T-helper 1 cell (primary cell): ENCODE measurements at places on chromosomes 13 and 19.

DNA sequence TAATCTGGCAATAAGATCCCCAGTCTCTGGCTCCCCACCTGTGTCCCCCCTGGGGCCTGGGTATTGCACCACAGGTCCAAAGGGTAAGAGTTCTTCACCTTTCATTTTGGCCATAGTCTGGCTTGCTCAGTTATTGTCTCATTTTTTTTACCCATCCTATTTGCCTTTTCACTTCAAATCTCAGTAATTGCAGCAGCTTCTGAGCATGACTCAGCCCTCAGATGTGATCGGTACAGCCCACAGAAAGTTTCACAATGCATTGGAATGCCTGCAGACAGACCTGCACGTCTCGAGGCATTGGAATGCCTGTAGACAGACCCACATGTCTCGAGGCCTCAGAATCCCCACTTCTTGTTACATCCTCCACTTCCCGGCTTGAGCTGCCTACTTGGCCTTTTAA is 173.6 kb downstream of the NUFIP1 start:
- DNase-seq, result no peak

- DNase-seq, result peak; percentile 13
Measured at GRCh38 chr19:55212447-55212846, 3.1 kb upstream of the PTPRH start.

- DNase-seq, result no peak
Measured at GRCh38 chr19:3370214-3370720, 3.9 kb downstream of the NFIC start.

GRCh38 chr13:37505531-37505930 is 93.0 kb downstream of the POSTN start:
- no peak for DNase-seq

GRCh38 chr13:76715075-76715474 is 171.1 kb downstream of the KCTD12 start:
- DNase-seq, result no peak

- DNase-seq, result peak; percentile 21
Measured at GRCh38 chr13:79481685-79482052, 714 bp downstream of the NDFIP2 start.

- DNase-seq, result peak; percentile 31
Measured at GRCh38 chr13:29849071-29849631, 1.3 kb downstream of the UBL3 start.

DNA sequence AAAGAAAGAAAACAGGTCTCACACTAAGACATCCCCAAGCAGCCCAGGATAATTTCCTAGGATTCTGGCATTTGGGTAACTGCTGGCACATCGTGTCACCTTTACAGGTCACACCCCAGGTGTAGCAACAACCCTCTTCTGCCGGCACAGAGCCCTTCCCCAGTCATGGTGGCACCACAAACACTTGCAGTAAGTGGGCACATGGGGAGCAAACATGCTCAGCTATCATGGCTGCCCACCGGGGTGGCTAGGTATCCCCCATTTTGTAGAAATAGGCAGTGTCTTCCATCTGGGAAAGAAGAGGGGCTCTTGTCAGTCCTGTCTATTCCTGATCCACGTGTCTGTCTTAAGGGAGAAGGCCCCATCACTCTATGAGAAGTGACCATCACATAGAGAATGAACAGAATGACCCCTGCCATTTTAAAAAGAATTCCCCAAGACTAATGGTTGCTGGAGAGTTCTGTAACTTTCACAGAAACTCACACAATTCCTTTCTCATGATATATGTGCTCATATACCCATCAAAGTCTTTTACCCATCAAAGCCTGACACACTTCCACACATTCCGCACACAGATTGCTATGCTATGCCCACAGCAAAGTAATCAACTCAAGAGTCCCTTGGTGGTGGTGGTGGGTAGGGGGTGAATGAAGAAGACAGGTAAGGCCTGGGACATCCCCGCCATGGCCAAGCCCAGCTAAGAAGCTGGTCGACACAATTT is 33.3 kb downstream of the BRD4 start:
- no peak for DNase-seq

DNA sequence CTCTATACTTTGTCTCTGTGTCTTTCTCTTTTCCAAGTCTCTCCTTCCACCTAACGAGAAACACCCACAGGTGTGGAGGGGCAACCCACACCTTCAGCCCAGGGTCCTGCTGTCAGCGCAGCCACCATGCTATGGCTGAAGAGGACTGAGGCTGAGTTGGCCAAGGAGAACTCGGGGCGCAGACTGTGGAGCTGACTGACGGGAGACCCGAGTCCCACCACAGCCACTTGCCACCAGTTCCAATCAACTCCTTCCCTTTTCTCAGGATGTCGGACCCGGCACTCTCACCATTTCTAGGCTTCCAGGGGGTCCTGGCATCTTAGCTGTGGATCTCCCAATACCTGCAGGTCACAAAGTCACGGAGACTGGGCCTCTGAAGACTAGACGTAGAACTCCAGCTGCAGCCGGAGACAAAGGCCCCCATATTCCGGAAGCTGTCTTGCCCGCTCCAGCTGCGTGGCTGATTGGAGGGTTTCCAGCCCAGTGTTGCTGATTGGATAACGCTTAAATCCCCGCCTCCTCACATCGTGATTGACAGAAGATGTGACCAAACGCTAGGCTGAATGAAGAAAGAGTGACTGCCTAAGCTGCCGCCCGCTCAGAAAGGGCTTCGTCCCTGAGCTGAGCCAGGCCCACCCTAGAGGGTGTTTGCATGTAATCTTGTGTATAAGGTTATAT is 63.6 kb downstream of the ZNF429 start:
- peak; percentile 64 for DNase-seq

DNA sequence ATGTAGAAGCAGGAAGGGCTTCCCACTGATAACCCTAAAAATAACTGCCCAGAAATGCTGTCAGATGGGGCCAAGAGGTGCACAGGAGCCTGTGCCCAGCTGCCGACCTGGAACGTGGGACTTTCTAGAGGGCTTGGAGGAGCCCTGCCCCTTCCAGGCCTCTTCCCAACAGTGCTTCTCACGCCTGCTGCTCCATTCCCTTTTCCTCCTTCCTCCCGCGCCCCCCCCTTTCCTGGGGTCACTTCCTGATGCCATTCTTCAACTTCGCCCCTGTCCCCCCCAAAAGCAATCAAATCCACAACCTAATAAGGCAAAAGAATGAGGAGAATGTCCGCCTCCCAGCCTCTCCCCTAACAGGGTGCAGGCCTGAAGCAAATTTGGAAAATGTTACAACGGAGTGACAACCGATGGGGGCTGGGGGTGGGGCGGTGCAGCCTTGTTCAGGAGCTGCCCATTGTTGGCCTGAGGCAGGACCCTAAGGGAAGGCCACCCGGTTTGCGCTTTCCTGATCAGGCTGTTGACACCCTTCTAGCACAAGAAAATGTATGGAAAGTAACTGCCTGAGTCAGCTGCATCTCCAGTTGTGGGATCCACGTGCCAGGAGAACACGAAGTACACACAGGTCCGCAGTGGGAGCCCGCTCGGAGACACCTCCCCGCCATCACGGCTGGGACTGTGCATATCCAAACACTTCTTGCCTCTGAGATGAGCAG is 18.7 kb downstream of the ACTN4 start:
- no peak for DNase-seq

- DNase-seq, result no peak
Measured at GRCh38 chr13:29513002-29513980, 82.2 kb downstream of the SLC7A1 start.

DNA sequence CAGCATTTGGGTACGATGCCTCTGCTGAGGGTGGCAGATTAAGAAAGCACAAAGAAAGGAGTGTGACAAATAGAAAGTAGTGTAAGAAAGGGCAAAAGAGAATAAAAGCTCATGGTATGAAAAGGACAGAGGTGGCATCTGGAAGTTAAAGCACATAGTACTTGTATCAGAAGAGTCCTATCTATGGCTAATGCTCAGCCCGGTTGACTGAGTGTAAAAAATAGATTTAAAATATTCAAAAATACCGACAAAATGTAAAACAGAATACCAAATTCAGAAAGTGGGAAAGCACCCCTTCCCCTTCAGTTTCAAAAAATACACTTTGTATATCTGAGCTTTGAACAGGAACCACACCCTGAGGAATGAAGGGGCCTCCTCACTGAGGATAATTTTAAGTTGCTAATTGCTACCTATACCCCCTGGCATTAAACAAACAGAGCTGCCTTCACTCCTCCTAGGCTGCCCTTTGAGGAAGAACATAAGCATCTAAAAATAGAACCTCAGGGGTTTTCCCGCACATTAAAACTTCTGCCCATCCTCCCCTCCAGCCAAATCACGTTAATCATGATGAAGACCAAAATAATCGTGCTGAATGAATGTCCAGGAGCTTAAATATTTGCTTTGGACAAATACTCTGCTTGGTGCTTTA is 43.3 kb downstream of the DLEU7 start:
- DNase-seq, result no peak

DNA sequence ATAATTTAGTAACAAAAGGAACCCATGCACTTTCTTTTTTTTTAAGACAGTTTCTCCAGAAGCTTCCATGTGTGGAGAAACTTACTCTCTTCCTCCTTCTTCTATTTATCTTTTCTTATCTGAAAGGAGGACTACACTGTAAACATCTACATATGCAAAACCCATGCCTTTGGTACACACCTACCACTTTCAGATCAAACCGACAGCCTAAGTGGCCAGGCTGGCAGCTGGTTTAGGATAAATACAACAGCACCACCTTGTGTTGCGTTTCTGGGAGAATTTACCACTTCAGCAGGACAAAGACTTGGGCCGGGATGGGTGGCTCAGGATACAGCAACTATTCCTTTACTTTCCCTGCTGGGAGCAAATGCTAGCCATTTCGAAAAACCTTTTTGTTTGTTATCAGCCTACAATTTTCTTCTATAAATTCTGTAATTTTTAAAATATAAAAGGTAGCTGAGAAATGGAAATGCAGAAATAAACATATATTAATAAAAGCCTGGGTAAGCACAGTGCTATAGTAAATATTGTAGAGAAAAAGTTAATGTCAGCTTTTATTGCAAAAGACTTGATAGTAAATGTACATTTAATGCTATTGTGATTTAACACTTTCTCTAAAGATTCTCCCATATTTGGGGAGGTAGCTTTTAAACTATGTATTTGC is 94.0 kb upstream of the RFC3 start:
- peak; percentile 82 for DNase-seq

- no peak for DNase-seq
Measured at GRCh38 chr19:41278478-41278877, 14.3 kb downstream of the HNRNPUL1 start.

- DNase-seq, result no peak
Measured at GRCh38 chr13:53254500-53254899, 225.9 kb downstream of the OLFM4 start.

DNA sequence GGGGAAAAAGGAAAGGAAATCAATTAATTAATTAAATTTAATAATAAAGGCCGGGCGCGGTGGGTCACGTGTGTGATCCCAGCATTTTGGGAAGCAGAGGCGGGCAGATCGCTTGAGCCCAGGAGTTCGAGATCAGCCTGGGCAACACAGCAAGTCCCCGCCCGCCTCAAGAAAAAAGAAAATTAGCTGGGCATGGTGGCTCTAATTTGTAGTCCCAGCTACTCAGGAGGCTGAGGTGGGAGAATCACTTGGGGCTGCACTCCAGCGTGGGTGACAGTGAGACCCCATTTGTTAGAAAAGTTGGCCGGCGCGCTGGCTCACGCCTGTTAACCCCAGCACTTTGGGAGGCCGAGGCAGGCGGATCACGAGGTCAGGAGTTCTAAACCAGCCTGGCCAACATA is 733 bp upstream of the CD320 start:
- DNase-seq, result no peak

- no peak for DNase-seq
Measured at GRCh38 chr19:35081201-35081600, 34.4 kb upstream of the FXYD3 start.

DNA sequence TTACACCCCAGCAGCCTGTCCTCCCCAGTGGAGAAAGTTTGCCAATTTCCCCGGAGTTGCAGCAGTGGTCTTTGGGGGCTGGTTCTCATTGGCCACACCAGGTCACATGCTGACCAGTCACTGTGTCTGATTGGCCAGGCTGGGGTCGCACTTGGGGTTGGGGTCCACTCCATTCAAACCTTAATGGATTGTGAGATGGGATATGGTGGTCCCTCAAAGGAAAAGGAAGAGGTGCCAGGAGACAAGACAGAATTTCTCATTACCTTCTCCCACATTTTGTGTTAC is 3.4 kb downstream of the PPM1N start:
- no peak for DNase-seq

DNA sequence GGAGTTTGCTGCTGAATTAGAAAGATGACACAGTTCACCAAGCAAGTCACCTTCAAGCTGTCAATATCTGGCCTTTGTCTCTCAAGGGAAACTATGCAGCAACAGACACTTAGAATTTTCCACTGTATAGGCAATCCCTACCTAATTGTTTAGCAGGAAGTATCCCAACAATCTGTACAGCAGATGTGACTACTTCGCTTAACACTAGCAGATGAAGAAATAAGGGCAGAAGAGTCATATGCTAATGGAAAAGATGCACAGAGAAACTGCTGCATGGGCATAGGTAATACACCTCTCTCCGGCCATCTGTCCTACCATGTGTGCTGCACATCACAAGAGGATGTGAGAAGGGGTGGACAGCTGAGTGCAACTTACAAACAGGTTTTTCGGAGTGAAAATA is 851.2 kb downstream of the PCDH9 start:
- no peak for DNase-seq

GRCh38 chr13:30027569-30028455 is 177.4 kb upstream of the UBL3 start:
- no peak for DNase-seq

- DNase-seq, result peak; percentile 20
Measured at GRCh38 chr19:54707962-54708361, 16.3 kb upstream of the KIR3DL3 start.

DNA sequence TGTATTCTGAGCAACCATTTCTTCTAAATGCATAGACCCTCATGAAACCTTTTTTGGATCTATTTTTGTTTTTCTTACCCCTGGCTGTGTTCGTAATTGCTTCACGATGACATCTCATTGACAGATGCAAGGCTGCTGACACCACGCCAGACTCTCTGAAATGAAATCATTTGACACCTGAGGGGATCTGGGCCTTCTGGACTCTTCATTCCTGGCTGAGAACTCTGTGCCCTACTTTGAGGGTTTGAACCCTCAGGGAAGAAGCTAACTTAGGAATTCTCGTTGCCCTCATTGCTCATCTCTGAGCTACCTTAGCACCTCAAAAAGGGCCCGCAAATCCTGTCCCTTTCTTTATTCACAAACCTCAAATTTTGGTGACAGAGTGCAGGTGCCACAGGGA is 40.5 kb upstream of the NBEA start:
- DNase-seq, result no peak
